ENCODE measurements at places on chromosomes 5 and 9.

DNA sequence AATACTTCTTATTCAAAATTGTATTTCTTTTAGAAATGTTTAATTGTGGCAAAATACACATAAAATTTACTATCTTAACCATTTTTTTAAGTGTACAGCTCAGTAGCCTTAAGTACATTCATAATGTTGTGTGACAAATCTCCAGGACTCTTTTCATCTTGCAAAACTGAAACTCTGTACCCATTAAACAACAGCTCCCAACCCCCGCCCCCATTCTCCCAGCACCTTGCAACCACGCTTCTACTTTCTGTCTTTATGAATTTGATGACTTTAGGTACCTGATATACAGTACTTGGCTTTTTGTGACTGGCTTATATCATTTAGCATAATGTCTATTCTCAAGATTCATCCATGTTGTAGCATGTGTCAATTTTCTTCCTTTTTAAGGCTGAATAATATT, 2.8 kb upstream of the IL5 start:
- no peak for DNase-seq

DNA sequence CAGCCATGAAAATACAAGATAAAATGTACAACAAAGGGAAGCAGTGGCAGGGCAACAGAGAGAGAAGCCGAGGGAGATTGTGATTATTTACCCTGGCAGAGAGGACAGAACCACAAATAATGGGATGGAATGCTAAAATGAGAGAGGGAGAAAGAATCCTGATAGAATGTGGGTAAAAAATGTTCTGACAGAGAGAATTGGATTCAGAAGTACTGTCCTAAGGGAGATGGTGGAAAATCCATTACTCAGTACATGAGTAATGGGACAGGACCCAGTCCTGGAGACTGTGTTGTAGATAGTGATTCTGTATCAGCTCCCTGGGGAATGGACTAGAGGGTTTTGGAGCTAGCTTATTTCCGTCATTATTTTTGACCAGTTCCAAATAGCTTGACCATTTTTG, 831.5 kb downstream of the MAT2B start:
- DNase-seq = peak; percentile 95

- no peak for DNase-seq
Observed at GRCh38 chr5:58545912-58546311, 37.0 kb upstream of the RAB3C start.

- DNase-seq = no peak
Observed at GRCh38 chr5:9358961-9359685, 186.8 kb downstream of the SEMA5A start.

Measured in stromal cell of bone marrow (primary cell).